KBM-7 (cell line): ENCODE measurements at places on chromosomes 4 and X.

DNA sequence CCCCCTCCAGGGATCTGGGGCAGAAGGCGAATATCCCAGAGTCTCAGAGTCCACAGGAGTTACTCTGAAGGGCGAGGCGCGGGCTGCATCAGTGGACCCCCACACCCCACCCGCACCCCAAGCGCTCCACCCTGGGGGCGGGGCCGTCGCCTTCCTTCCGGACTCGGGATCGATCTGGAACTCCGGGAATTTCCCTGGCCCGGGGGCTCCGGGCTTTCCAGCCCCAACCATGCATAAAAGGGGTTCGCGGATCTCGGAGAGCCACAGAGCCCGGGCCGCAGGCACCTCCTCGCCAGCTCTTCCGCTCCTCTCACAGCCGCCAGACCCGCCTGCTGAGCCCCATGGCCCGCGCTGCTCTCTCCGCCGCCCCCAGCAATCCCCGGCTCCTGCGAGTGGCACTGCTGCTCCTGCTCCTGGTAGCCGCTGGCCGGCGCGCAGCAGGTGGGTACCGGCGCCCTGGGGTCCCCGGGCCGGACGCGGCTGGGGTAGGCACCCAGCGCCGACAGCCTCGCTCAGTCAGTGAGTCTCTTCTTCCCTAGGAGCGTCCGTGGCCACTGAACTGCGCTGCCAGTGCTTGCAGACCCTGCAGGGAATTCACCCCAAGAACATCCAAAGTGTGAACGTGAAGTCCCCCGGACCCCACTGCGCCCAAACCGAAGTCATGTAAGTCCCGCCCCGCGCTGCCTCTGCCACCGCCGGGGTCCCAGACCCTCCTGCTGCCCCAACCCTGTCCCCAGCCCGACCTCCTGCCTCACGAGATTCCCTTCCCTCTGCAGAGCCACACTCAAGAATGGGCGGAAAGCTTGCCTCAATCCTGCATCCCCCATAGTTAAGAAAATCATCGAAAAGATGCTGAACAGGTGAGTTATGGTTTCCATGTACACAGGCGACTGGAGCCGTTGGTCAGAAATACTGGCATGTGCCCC lies at the start of gene CXCL1:
Gene CXCL1 (plus strand): TSS at position 264 of the 926 bp plus-strand sequence. CDS start 78 bp downstream, at position 342.
- DNase-seq, result no peak

DNA sequence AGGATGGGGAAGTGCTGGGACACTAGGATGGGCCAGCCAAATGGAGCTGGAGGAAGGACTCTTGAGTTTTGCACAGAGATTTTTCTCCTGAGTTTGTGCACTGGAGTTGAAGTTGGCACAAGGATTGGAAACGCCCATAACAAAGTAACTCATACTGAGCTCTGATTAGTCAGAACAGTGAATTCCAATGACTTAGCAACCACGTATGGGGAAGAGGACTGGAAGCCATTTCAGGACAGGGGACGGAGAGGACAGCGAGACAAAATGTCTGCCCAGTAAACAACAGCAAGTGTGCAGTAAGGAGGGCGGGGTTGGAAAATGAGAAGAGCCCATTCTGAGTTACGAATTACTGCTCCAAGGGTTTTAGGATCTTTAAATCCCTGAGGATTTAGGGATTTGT lies 5.9 kb downstream of the RIPPLY1 start:
- no peak for DNase-seq

DNA sequence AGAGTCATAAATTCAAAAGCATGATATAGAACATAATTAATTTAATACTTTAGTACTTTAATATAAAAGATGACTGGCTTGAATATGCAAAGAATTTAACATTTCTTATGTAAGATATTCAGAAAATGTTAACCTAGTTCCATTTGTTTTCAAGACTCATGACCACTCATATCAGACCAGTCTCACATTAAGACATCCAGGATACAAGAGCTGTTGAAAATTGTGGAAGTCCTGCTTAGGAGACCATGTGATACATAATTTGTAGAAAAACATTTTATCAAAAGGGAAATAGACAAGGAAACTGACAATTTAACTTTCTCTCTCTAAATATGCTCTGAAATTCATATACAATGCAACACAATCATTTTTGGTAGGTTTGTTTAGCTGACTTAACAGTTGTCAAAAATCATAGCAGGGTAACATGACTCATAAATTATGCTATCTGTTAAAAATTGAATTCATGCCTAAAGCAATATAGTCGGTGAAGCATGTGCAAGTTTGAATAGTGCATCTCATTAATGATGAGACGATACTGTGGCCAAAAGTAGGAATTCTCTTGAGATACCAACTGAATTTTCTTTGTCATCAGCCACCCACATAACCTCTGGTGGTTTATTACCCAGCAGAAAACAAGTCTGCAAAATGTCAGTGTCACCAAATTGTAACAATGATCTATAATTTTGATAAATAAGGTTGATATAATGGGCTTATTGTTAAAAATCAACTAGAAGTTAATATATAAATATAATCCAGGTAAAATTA lies 211.4 kb downstream of the GASK1B start:
- DNase-seq, result no peak

DNA sequence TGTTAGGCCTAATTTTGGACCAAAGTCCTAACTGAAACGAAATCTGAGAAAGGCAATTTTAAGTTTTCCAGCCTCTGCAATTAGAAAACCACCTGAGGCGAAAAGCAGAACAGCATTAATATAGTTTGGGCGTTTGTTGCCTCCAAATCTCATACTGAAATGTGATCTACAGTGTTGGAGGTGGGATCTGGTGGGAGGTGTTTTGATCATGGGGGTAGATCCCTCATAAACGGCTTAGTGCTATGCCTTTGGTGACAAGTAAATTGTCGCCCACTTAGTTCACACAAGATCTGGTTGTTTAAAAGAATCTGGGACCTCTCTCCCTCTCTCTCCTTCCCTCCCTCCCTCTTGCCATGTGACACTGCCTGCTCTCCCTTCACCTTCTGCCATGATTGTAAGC lies 5.7 kb downstream of the FAM241A start:
- DNase-seq, result no peak

DNA sequence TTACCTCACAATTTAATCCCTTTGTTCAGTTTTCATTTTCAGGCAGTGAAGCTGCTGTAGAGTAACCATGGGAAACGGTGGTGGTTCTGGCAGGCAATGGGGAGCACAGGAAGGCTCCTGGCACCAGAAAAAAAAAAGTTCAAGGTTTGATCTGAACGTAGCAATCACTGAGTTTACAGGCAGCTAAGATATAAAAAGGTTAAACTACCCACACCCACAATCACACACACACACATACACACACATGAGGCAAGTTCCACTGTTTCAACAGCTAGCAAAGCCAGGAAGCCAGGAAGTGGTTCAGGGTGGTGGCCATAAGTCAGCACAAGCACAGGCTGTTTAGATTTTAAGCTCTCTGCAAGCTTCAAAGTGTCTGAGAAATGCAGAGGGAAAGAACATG lies at the start of gene SULT1B1:
Gene SULT1B1 (minus strand): TSS at position 166 of the 400 bp plus-strand sequence. CDS start 5,403 bp downstream, outside the sequence.
- DNase-seq, result peak; percentile 35

DNA sequence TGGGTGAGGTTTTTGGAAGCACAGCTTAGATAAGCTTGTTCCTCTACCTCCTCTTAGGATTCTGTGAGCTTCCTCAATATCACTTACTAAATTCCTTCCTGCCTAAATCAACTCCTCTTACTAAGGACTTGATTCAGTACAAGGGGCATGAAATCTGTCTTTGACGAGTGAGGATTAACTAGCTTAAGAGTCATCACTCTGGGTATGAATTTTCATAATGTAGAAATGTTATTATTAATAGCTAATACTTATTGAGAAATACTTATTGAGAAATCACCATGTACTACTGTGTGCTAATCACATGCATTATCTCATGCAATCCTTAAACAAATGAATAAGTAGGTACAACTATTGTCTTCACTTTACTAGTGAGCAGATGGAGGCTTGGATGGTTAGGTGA lies 28.6 kb downstream of the TRPC3 start:
- no peak for DNase-seq

- DNase-seq, result peak; percentile 95
Measured at GRCh38 chr4:40576651-40577480, 52.8 kb downstream of the RBM47 start.

DNA sequence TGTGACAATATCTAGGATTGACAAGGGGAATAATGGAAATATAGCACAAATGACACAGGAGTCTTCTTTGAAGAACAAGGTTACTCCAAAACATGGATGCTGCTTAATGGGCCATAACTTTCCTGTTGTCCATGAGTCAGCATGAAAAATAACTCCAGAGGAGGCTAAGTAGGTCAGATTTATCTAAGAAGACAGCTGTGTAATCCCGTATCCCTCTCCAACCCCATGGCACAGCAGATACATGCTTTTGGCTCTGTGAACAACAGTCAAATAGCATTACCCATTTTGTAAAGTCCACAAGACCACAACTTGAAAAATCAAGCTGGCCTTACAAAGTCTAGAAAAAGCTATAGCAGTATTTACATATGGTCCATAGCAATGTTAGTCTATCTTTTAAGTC lies 2.1 kb upstream of the TMEM131L start:
- DNase-seq, result no peak

DNA sequence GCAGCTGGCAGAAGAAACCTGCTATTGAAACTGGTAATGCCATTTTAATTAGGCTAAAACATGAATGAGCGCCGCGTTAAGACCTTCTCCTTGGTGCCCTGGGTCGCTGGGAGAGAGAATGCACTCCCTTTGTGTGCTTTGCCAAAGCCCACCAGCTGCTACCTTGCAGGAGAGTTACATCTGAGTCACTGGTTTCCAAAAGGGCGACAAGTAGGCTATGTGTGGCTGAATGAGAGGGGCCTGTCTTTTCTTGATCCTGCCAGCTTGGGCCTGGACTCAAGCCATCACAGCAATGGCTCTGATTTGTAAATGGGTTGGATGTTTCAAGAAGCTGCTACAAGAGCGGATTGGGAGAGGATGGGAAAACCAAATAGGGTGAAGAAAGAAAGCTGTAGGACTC lies 81.5 kb downstream of the NHS start:
- no peak for DNase-seq

DNA sequence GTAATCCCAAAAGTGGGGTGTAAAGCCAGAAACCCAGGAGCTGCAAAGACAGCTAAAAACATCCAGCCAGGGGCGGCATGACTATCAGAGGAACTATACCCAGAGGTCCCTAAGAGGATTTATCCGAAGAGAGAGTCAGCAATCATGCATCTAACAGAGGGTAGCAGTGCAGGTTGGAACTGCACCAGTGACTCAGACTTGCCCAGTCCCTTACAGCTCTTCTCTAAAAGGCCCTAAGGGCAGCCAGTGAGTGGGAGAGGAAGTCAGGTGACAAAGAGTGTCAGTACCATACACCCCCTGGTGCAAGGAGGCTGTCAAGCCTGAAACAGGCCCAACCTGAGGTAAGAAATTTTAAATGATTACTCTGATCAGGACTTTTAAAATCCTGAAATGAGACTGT lies 88.1 kb downstream of the CAMK2D start:
- no peak for DNase-seq

GRCh38 chr4:25803720-25804225 lies 59.0 kb downstream of the SEL1L3 start:
- no peak for DNase-seq

- peak; percentile 30 for DNase-seq
Measured at GRCh38 chr4:116055857-116056827, 942.7 kb upstream of the NDST4 start.

GRCh38 chrX:104419211-104419610 lies 146.8 kb upstream of the IL1RAPL2 start:
- DNase-seq, result no peak

DNA sequence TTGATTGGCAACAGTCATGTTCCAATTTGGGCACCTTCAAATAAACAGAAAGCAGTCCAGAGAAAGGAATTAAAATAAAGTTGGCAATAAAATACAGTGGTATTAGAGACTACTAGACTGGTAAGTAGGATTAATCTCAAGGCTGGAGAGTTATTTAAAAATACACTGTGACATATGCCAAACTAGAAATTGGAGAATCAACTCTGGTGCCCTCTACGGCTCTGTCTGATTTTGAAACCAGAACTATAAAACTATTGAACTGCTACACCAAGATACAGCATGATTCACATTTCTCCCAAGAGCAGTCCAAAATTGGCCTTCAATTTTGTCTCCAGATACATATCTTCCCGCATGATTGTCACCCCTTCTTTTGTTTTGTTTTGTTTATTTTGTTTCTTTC lies 78.7 kb upstream of the FAM47B start:
- DNase-seq, result no peak

DNA sequence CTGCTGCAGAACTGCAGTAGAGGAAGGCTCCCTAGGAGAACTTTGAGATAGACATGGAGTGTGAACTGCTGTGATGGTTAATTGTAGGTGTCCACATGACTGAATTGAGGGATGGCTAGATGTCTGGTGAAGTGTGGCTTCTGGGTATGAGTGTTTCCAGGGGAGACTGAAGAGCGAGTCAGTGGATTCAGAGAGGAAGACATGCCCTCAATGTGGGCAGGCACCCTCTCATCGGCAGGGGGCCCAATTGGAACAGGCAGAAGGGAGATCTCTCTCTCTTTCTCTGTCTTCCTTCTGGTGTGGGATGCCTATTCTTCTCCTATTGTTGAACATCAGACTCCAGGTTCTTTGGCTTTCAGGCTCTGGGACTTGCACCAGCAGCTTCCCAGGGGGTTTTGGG lies 304.7 kb upstream of the GATB start:
- DNase-seq, result no peak

- DNase-seq, result no peak
Measured at GRCh38 chr4:182384631-182385091, 141.5 kb downstream of the TENM3 start.

GRCh38 chr4:158255727-158256324 lies 45.5 kb downstream of the TMEM144 start:
- peak; percentile 60 for DNase-seq

DNA sequence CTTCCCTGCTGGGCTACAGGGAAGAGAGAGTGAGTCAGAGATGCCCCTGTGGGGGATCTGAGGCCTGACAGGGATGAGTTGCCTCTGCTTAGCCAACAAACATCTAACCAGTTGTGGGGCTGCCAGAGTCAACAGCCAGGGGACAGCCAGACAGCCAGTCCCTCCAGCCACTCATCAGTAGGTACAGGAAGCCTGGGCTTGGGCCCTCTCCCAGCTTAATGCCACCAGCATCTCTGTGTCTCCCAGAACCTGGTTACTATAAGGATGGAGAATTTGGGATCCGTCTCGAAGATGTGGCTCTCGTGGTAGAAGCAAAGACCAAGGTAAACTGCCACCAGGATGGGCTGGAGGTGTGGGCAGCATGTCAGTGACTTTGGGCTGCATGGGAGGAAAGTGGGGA lies 17.3 kb upstream of the SASH3 start:
- DNase-seq, result no peak
